HS-27A (cell line): ENCODE measurements at places on chromosomes 7 and 10.

DNA sequence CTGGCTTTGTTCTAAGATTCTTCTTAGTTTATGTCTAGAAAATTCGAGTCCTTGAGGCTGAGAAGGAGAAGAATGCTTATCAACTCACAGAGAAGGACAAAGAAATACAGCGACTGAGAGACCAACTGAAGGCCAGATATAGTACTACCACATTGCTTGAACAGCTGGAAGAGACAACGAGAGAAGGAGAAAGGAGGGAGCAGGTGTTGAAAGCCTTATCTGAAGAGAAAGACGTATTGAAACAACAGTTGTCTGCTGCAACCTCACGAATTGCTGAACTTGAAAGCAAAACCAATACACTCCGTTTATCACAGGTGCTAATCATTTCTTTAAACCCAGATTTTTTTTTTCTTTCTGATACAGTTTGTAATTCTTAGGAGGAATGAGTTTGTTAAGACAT, 6.7 kb downstream of the CEP55 start:
- no peak for DNase-seq

DNA sequence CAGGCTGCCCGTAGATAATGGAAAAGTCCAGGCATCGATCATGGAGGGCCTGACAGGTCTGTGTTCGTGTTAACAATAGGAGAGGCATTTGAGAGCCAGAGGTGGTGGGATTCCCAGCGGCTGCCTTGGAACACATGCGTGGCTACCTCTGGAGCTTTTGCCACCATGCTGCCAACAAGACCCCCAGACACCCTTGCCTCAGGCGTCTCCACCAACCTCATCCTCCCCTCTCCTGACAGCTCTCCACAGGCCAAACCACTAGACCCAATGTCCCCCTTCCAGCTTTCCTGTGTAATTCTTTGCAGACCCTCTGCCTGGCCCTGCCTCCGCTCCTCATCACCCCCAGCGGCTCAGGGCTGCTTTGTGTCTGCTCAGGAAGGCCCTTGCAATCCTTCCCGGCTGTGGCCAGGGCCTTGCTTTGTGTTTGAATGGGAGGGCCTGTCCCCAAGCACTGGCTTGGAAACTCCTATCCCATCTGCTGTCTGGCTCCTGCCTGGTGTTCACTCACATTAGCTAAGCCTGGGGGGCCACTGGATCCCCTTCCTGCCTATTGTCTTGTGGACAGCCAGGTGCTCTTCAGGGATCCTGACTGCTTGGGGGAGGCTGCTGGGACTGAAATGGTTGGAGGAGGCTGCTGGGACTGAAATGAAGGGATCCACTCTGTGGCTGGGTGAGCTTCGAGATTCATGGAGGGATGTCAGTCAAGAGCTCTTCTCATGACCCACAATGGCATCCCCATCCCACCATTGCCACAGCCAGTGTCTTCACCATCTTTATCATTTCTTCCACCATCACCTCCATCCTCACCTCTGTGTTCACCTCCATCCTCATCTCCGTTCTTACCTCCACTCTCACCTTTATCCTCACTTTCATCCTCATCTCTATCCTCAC, 60.8 kb upstream of the ELN start:
- DNase-seq = no peak

DNA sequence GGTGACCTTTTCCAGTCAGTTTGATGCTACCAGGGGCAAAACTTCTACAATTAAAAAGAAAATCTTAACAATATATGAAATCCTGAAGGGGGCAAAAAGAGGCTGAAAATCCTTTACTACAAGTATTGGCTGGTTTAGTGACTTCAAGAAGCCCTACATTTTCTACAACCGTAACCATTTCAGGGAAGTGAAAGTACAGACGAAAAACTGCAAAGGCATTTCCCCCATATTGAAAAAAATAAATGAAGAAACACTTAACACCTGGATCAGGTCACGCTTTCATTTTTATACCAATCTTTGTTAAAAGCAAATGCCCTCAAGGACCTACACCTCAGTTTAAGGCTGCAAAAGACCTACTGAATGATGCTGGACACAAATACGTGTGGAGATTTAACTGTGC, 38.6 kb downstream of the IL6 start:
- DNase-seq = no peak

DNA sequence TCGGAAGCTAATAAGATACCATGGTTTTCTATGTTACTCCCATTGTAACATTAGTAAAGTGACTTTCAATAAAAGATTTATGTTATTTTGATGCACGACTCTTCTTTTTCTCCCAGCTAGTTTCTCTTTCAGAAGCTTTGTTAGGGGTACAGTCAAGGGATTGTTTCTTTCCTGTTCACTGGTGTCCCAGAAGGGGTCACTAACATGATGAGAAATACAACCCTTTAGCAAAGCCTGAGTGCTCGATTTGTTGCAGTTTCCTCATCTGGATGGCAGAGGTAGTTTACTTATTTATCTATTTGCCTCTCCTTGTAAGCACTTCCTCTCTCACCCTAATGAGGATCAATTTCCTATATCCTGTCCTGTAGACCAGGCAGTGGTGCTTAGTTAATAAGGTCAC, 17.0 kb downstream of the SRI start:
- no peak for DNase-seq
